A549 treated with RU486 at 1 μM for 4 hours (cell line): ENCODE measurements at places on chromosomes 2 and 18. TPM values are rescaled to one million over a fixed set of nuclear protein-coding genes. Genes with fewer than 3 reads are reported as not detected.

Gene LIMS3
- total RNA-seq: not detected in 5 replicates

Gene GPR45
- total RNA-seq: not detected in 5 replicates

Gene RGPD3
- 0.07 to 0.19 TPM (median 0.10 TPM) in 5 replicates for total RNA-seq

Gene ANKRD62
- total RNA-seq: not detected in 5 replicates

Gene CPSF3
- total RNA-seq: 45.3 to 62.5 TPM (median 51.6 TPM) in 5 replicates

Gene LIMS1
- 42.2 to 66.1 TPM (median 52.5 TPM) in 5 replicates for total RNA-seq

Gene KCNF1
- 24.5 to 43.7 TPM (median 39.9 TPM) in 5 replicates for total RNA-seq

Gene FBLN7
- total RNA-seq: 0.59 to 0.97 TPM (median 0.78 TPM) in 4 of 5 replicates, not detected in the other

Gene OTOS
- not detected in 5 replicates for total RNA-seq

Gene CCDC68
- total RNA-seq: 0.92 to 3.9 TPM (median 3.4 TPM) in 5 replicates

Gene LOXHD1
- not detected in 5 replicates for total RNA-seq

Gene COL5A2
- 42.3 to 87.6 TPM (median 74.8 TPM) in 5 replicates for total RNA-seq

Gene PIEZO2
- 0.50 to 0.71 TPM (median 0.70 TPM) in 5 replicates for total RNA-seq

Gene CROCC2
- not detected in 5 replicates for total RNA-seq

Gene CAPN14
- 0.03 to 0.07 TPM (median 0.05 TPM) in 3 of 5 replicates, not detected in the others for total RNA-seq

Gene COL4A3
- total RNA-seq: 0.33 to 1.1 TPM (median 0.67 TPM) in 5 replicates

Gene RPIA
- total RNA-seq: 29.5 to 32.3 TPM (median 30.2 TPM) in 5 replicates

Gene GALR1
- total RNA-seq: not detected in 5 replicates

Gene ALPI
- not detected in 5 replicates for total RNA-seq

Gene RNU2-63P
- total RNA-seq: not detected in 5 replicates

Gene CYRIA
- 0.06 to 0.18 TPM (median 0.10 TPM) in 5 replicates for total RNA-seq

Gene C2orf66
- total RNA-seq: 0.07 to 0.19 TPM (median 0.13 TPM) in 3 of 5 replicates, not detected in the others

Gene FBXO15
- 0.54 to 1.6 TPM (median 0.84 TPM) in 5 replicates for total RNA-seq

Gene RIT2
- total RNA-seq: not detected in 5 replicates

Gene NTSR2
- total RNA-seq: not detected in 5 replicates

Gene TCF7L1
- total RNA-seq: 5.9 to 10.3 TPM (median 7.6 TPM) in 5 replicates

Gene MYO1B
- 56.1 to 89.4 TPM (median 67.4 TPM) in 5 replicates for total RNA-seq

Gene LRRTM4
- total RNA-seq: not detected in 5 replicates

Gene CNGA3
- total RNA-seq: 0.02 to 0.06 TPM in 2 of 5 replicates, not detected in the others

Gene RAB6C
- not detected in 5 replicates for total RNA-seq

Gene CCDC85A
- total RNA-seq: 0.10 to 0.13 TPM (median 0.12 TPM) in 5 replicates

Gene FOXI3
- not detected in 5 replicates for total RNA-seq

Gene UGT1A10
- 0.15 to 0.17 TPM in 2 of 5 replicates, not detected in the others for total RNA-seq

Gene RBM44
- 0.14 to 0.33 TPM (median 0.18 TPM) in 5 replicates for total RNA-seq

Gene HRH4
- total RNA-seq: 0.02 TPM in 1 of 5 replicates, not detected in the others

Gene RFX8
- not detected in 5 replicates for total RNA-seq

Gene RAX
- total RNA-seq: not detected in 5 replicates

Gene FOXD4L1
- total RNA-seq: 0.21 to 0.58 TPM (median 0.28 TPM) in 5 replicates

Gene HEATR5B
- total RNA-seq: 4.6 to 7.0 TPM (median 6.7 TPM) in 5 replicates

Gene NCKAP5
- 0.90 to 2.4 TPM (median 0.96 TPM) in 5 replicates for total RNA-seq
